NCI-H1105 (cell line): ENCODE measurements at places on chromosomes 7 and 10.

DNA sequence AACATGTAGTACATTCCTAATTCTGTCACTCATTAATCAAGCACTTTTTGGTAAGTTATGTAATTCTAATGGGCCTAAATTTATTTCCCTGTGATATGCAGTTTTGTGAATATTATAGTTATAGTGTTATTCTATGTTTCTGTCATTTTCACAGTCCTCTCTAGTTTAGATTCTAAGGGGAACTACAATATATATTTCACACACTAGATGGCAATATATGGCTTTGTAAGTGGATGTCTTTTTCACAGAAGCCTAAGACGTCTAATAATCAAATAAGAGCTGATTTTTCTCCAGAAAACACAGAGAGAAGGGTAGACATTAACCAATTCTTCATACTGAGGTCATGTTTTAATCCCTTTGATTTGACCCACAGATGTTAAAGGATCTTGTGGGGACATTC is 18.0 kb downstream of the RNLS start:
- DNase-seq = no peak

DNA sequence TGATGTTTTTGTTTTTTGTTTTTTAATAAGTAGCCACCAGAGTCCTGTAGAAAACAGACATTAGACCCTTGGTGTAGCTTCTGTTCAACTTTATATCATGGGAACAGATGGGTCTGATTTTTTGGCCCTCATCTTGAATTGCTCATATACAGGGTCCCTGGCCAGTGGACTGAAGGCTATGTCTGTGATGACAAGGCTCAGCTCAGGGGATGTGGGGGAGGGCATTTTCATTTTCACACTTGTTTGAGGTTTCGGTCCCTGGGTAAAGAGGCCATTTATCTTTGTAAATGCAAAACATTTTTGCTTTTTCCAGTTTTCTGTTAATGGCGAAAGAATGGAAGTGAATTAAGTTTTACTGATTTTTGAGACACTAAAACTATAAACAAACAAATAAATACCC is 257.6 kb upstream of the PHYHIPL start:
- DNase-seq = no peak

- DNase-seq = no peak
Measured at GRCh38 chr7:106344861-106345260, 60.1 kb upstream of the NAMPT start.

GRCh38 chr10:124477614-124478363 is 16.2 kb downstream of the LHPP start:
- DNase-seq = no peak

DNA sequence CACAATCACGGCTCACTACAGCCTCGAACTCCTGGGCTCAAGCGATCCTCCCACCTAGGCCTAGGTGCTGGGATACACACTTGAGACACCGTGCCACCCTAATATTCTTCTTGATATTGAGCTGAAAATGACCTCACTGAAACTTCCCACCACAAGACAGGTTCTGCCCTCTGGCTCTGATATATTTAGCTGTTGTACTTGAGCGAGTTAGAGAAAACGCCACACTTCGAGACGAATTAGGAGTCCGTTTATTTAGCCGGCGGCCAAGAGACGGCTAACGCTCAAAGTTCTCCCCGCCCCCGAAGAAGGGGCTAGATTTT is 17.9 kb downstream of the ZC3HAV1 start:
- no peak for DNase-seq

GRCh38 chr7:151313857-151314256 is 27.8 kb upstream of the NUB1 start:
- no peak for DNase-seq
